Bronchial epithelial cell (primary cell): ENCODE measurements at places on chromosomes 12 and 14. TPM values are rescaled to one million over a fixed set of nuclear protein-coding genes. Genes with fewer than 3 reads are reported as not detected.

The GALNT9 gene
- total RNA-seq = not detected in 2 replicates

The POTEG gene
- total RNA-seq = not detected in 2 replicates

The CRADD gene
- total RNA-seq = 11.8 and 15.4 TPM in 2 replicates

The SCARB1 gene
- 6.6 and 7.4 TPM in 2 replicates for total RNA-seq

The OR6C75 gene
- not detected in 2 replicates for total RNA-seq

The ALKBH2 gene
- total RNA-seq = 24.6 and 47.9 TPM in 2 replicates

The FAR2 gene
- total RNA-seq = 1.5 and 2.4 TPM in 2 replicates

The SLC5A8 gene
- total RNA-seq = under 0.01 TPM in 1 of 2 replicates, not detected in the other

The CLEC14A gene
- not detected in 2 replicates for total RNA-seq

The IRF2BPL gene
- total RNA-seq = 12.0 and 12.1 TPM in 2 replicates

The GYS2 gene
- 0.26 TPM in 1 of 2 replicates, not detected in the other for total RNA-seq

The LGALS3 gene
- 198 and 253 TPM in 2 replicates for total RNA-seq

The PSMC1 gene
- 102 and 145 TPM in 2 replicates for total RNA-seq

The KRAS gene
- 15.5 and 27.1 TPM in 2 replicates for total RNA-seq

The KLRC3 gene
- not detected in 2 replicates for total RNA-seq

The CCDC177 gene
- total RNA-seq = not detected in 2 replicates

The VRTN gene
- total RNA-seq = not detected in 2 replicates

The RERGL gene
- not detected in 2 replicates for total RNA-seq

The P3H3 gene
- total RNA-seq = 11.3 and 20.0 TPM in 2 replicates

The LRRK2 gene
- 0.26 and 0.90 TPM in 2 replicates for total RNA-seq

The EGLN3 gene
- 48.7 and 91.7 TPM in 2 replicates for total RNA-seq

The KRT6C gene
- 16.8 and 138 TPM in 2 replicates for total RNA-seq

The TBX3 gene
- 0.38 and 1.3 TPM in 2 replicates for total RNA-seq

The TEX22 gene
- 0.38 and 1.8 TPM in 2 replicates for total RNA-seq

The CLEC7A gene
- not detected in 2 replicates for total RNA-seq

The CMTM5 gene
- total RNA-seq = not detected in 2 replicates

The RNASE1 gene
- not detected in 2 replicates for total RNA-seq

The CD69 gene
- total RNA-seq = not detected in 2 replicates

The C14orf132 gene
- 0.64 and 1.1 TPM in 2 replicates for total RNA-seq

The CIROP gene
- total RNA-seq = not detected in 2 replicates

The PRORP gene
- 21.6 and 24.5 TPM in 2 replicates for total RNA-seq

The SYNDIG1L gene
- under 0.01 TPM in 1 of 2 replicates, not detected in the other for total RNA-seq

The IL22 gene
- not detected in 2 replicates for total RNA-seq

The TMEM63C gene
- total RNA-seq = 0.79 and 4.5 TPM in 2 replicates

The KLRK1 gene
- not detected in 2 replicates for total RNA-seq

The RPGRIP1 gene
- not detected in 2 replicates for total RNA-seq

The VWF gene
- 0.26 and 0.51 TPM in 2 replicates for total RNA-seq

The TMEM229B gene
- total RNA-seq = 0.26 and 1.2 TPM in 2 replicates

The GMPR2 gene
- total RNA-seq = 80.6 and 98.7 TPM in 2 replicates

The TAS2R31 gene
- 1.3 and 2.0 TPM in 2 replicates for total RNA-seq

The ADAM21 gene
- total RNA-seq = under 0.01 and 0.13 TPM in 2 replicates

The SLC10A1 gene
- not detected in 2 replicates for total RNA-seq

The KRT86 gene
- total RNA-seq = 0.26 TPM in 2 replicates

The OR4E2 gene
- not detected in 2 replicates for total RNA-seq

The BCAT1 gene
- 13.4 and 35.3 TPM in 2 replicates for total RNA-seq

The KRT83 gene
- total RNA-seq = 0.13 TPM in 1 of 2 replicates, not detected in the other

The ALG10B gene
- 1.6 and 2.4 TPM in 2 replicates for total RNA-seq

The TAS2R8 gene
- total RNA-seq = not detected in 2 replicates

The ESPL1 gene
- 0.26 and 1.4 TPM in 2 replicates for total RNA-seq

The PTCSC3 gene
- not detected in 2 replicates for total RNA-seq

The OLR1 gene
- total RNA-seq = 0.38 TPM in 1 of 2 replicates, not detected in the other

The DPPA3 gene
- total RNA-seq = not detected in 2 replicates
